ENCODE measurements at places on chromosomes 1 and 21.

DNA sequence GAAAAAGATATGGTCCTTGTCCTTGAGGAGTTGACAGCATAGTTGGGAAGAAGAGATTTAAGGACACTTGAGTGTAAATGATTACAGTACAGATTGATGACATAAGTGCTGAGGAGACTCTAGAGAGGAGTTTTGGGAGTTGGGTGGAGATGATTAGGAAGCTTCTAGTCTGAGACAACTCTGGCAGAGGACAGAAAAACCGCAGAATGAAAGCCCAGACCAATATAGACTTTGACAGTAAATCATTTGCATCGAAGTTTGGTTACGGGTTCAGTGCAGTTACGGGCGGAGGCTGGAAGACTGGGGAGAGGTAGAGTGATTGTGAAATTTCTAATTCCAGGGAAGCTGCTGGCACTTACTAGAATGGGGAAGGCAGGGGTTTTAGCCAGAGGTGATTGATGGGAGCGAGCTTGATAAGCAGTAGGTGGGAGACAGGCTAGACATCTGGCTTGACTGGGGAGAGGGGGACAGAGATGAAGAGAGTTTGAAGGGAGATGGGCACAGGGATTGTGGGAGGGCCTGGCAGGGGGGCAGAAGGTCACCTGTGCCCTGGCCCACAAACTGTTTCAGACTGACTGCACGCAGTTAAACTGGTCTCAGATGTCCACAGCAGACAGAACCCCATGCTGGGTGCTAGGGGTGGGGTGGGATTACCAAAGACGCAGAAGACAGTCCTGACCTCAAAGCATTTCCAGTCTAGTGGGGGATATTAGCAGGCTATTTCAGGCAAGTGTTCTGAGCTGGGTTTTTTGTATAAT is 20.1 kb downstream of the SH2D2A start:
- DNase-seq, result no peak

DNA sequence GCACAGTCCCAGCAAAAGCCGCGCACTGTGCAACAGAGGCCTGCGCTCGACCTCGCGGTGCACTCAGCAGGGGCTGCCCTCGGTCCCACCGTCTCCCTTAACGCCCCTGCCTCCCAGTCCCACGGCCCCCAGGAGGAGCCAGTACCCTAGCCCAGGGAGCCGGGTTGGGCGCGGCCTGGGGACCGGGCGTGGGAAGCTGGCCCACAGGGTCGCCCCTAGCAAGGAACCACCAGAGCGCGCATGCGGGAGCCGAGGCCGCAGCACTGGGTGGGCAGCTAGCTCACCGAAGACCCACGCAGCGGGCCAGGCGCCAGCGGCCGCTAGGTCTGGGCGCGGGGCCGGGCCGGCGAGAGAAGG is 21.6 kb upstream of the ZNF678 start:
- no peak for DNase-seq

- DNase-seq, result no peak
Measured at GRCh38 chr1:101119289-101119688, 93.7 kb upstream of the DPH5 start.

DNA sequence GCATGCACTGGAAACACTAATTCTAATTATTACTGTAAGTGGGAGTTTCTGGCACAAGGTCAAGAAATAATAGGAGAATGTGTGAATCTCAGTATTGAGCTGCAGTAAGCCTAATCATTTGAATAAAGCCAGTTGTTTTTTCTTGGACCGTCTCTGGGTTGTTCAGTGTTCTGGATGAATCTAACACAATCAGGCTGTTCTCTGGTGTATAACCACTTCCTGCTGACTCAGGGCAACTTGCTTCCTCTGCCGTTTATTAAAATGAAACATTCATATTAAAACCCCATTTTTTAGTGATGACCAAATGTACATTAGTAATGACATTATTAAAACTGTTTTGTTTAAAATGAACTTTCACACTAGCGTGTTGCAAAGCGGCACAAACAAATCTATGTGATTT is 273.1 kb upstream of the SNX7 start:
- peak; percentile 14 for DNase-seq

- DNase-seq, result no peak
Measured at GRCh38 chr21:45088116-45088515, 13.7 kb downstream of the ADARB1 start.

- DNase-seq, result no peak
Measured at GRCh38 chr1:41454406-41454805, 30.1 kb downstream of the EDN2 start.

GRCh38 chr1:2482588-2482987 is 6.5 kb downstream of the PLCH2 start:
- DNase-seq, result no peak

- DNase-seq, result peak; percentile 48
Measured at GRCh38 chr1:162847839-162848453, 13.0 kb downstream of the CCDC190 start.

DNA sequence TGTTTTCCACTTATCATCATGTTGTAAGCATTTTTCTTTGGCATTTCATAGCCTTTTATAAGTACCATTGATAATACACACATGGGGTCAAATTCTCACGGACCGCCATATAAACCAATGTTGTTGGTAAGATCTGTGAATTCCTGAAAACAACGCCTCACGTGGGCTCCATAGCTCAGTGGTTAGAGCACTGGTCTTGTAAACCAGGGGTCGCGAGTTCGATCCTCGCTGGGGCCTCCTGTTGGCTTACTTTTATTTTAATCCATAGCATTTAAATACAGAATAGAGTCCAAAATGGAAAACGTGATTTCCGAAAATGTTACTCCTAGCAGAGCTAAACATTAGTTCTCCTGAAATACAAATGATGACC is 83.1 kb downstream of the HHIPL2 start:
- DNase-seq, result peak; percentile 92

- no peak for DNase-seq
Measured at GRCh38 chr1:31400393-31400792, 12.6 kb upstream of the SERINC2 start.

DNA sequence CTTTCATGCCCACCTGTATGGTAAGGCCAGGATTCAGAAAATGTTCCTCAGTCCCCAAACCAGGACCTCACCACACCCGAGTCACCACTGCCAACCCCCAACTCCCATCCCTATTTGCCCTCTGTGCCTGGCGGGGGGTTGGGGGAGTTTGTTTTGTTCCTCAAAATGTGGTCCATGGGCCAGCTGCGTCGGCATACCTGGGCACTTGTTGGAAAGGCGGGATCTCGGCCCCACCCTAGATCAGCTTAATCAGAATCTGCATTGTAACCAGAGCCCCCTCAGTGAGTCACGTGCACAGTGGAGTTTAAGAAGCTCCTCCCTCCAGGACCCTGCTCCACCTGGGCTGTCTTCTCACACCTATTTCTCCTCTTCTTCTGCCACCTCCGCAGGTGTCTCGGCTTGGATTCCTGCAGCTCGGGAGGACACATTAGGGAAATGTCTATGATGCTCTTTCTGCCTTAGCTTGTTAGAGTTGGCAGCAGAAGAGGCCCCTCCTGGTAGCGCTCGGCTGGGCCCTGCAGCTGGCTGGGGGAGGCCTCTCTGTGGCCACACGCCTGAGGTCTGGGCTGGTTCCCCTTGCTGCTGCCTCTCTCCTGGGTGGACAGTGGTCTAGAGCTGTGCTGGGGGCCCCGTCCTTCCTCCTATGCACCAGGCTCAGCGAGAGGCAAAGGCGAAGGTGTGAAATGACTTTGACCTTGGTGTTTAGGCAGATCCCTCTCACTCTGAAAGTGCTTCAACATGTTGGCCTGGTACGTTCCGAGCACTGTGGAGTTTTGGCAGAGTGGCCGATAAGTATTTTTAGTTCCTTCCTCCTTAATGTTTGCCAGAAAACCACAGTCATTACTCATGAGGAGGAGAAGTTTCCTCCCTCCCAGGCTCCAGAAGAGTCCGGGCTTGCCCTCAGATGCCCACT is 41.8 kb upstream of the CAMTA1 start:
- peak; percentile 58 for DNase-seq

DNA sequence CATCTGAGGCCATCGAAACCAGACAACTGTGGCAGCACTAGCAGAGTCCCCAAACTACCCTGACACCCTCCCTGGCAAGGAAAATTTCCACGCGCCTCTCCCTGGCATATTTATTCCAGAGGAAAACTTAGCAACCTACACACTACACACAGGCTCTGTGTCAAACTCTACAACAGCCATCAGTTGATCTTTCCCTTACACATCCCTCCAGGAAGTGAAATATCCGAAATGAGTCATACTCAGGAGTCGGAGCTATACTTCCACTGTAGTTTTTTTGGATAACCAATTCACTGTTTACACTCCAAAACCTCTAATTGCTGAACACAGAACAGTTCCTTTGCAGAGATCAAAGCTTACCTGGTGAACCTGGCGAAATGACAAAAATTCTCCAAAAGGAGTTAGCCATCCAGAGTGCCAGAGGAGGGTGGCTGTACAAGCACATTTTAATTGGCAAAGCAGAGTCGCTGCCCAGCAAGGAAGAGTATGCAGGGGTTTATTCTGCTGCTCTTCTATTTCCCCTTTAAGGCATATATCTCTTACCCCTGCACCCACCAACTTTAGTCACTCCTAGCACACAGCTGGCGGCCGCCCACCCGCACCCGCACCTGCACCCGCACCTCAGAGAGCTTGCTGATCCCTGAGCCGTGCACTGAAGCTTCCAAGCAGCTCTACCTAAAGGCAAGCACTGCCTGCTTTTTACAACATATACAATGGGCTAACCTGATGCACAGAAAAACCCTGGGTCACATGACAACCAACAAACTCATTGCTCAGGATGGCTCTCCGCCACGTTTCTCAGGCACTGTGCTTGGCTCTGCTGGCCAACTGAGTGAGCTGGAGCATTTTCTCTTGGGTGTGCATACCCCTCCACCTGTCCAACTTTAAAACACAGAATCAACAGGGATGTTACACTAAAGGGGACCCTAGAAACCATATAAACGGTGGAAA is 54.9 kb downstream of the CAPZB start:
- no peak for DNase-seq

- no peak for DNase-seq
Measured at GRCh38 chr21:20024741-20025140, 973.5 kb upstream of the NCAM2 start.

DNA sequence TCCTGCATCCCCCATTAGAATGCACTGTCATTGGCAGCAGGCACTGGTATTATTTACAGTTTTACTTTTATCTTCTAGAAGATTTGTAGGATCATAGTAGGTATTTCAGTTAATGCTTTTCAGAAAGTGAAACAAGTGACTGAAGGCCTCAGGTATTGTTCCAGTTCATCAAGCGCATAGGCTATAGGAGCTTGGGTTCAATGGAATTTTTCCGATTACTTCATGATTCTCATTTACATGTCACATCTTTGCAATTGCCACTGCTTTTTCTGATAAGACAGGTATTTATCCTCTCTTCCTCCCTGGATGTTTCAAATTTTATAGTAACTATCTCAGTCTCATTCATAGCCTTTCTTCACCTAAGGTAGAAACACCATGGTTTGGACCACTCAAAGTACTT is 161.3 kb downstream of the NTPCR start:
- no peak for DNase-seq

DNA sequence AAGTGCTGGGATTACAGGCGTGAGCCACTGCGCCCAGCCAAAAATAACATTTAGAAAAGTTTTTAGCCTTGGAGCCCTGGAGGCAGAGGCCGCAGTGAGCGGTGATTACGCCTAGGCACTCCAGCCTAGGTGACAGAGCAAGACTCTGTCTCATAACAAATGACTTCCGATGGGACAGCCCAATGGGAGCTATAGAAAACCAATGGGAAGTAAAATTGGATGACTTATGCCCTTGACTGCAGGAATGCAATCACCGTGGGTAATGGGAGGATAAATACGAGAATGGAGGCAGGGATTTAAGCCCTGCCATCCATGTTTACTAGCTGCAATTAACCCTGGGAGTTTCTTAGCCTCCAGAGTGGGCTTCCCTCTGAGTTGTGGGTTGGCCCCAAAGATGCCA is 37.0 kb upstream of the CNN3 start:
- DNase-seq, result no peak

DNA sequence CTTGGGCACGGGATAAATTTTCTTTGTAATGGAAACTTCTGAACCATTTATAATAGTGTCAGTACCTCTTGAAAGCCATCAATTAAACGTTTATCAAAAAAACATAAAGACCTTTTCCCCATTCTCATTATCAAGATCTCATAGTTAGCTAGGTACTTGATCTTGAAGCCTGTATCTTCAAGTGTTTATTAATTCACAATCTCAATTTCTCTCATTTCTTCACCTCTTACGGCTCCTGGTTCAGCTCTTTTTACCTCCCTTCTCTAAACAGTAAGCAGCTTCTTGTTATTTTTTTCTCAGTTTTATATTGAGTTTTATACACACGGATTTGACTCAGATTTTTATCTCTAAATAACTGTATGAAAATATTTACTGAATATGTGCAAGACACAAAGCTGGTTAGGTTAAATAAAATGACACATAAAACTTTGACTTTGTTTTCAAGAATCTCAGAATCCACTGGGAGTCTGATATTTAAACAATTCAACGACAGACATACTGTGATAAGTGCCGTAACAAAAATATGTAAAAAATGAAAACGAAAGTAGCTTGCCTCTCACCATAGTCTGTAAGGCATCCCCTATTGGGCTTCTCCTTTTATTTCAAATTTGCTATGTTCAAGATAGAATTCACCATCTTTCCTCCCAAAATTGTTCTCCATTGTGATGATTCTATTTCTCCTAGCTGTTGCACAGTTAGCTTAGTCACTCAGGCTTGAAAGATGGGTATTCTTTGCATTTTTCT is 411.6 kb upstream of the ZRANB2 start:
- no peak for DNase-seq

Measured in KG1 (cell line).